Activated effector memory CD4-positive, alpha-beta T cell treated with Interleukin-2 at 50 U/mL for 16 hours (primary cell): ENCODE measurements at places on chromosomes 3 and 15.

GRCh38 chr3:191269289-191270085, 59.7 kb upstream of the CCDC50 start:
- no peak for DNase-seq

GRCh38 chr3:67000009-67000408, 1.9 kb downstream of the KBTBD8 start:
- no peak for DNase-seq

- peak; percentile 85 for DNase-seq
These were observed at the start of gene ZNF770 for GRCh38 chr15:34988027-34988902. ZNF770 (minus strand) TSS chr15:34988287; CDS start chr15:34983434, 4,853 bp downstream.

DNA sequence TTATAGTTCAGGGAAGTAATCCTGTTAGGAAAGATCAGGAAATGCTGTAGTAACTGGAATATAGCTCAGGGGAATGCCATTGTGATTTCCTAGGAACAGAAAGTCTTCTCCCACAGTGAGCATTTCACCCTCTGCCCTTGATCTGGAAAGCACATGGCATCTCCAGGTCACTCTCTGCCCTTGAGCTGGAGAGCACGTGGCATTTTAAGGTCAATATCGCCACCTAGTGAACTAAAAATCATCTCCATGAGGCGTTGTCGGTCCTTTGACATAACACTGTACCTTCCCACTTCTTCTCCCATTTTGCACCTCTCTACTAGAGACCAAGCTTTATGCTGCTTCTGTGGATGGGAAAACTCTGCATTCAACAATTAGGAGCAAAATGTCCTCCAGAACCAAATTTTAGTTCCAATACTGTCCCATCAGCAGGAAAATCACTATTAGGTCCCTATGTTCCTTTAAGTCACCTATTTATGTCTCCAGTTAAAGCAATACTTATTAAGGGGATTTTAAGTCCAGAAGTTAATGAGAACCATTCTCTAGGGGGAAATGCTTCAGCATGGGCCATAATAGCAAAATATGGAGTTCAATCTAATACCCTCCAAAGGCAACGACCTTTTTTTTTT, 54.7 kb upstream of the GK5 start:
- peak; percentile 3 for DNase-seq

GRCh38 chr15:64776402-64776786, 1.0 kb upstream of the RBPMS2 start:
- no peak for DNase-seq

GRCh38 chr3:105525531-105525930, 158.8 kb downstream of the ALCAM start:
- no peak for DNase-seq

GRCh38 chr3:152260026-152260425, 8.7 kb upstream of the MBNL1 start:
- no peak for DNase-seq

DNA sequence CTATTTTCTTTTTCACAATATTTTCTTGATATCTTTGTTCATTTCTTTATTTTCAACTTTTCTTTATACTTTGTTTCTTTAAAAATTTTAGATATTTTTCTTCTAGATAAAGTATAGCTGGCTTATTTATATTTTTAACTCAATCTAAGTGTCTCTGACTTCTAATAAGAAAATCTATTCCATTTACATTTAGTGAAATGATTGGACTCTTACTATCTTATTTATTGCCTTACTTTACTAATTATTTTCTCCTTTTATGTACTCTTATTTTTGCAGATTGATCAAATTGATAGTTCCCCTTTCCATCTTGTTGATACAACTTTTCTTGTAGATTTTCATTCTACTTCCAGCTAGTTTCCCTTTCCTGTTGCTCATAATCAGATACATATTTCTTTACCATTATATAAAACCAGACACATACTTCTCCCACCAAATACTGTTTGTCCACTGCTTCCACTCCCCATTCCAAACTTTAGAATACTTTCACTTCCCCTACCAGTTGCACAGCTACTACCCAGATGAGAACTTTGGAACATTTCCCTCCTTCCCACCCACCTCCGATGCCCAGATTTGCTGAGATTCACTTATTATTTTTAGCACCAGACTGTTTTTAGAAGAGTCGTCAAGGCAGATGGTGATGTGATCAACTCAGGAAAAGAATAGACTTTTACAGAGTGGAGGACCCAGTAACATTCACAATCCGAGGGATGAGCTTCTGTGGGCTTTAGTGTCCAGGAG, 151.5 kb downstream of the LIPC start:
- DNase-seq: no peak

GRCh38 chr3:18085429-18085828, 339.7 kb downstream of the SATB1 start:
- DNase-seq: no peak

- DNase-seq: no peak
These were observed 23.6 kb downstream of the TLNRD1 start for GRCh38 chr15:81024265-81024872.
